G401 (cell line): ENCODE measurements at places on chromosomes 12 and 14.

GRCh38 chr12:40034712-40035111 is 71.2 kb downstream of the SLC2A13 start:
- DNase-seq = no peak

GRCh38 chr14:71460091-71460490 is 472.1 kb upstream of the RGS6 start:
- DNase-seq = no peak

- no peak for DNase-seq
These were observed 15.8 kb upstream of the HVCN1 start for GRCh38 chr12:110704750-110705149.

DNA sequence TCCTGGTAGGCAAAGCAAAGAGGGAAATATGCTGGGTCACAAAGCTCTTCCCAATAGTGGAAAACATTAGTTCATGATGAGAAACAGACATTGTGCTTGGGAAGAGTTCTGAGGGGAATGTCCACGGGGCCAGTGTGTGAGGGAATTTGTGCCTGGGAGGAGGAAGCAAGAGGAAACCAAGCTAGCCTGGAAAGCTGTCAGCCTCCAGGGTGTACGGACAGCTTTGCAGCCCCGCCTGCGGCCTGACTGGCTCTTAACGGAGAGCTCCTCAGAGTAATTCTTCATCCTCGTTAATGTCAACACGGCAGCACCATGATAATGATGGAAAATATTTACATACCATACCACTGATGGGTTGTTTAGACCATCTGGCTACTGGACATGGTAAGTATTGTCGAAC is 32.4 kb downstream of the PITPNM2 start:
- no peak for DNase-seq

- DNase-seq = no peak
These were observed 187.3 kb downstream of the CHST11 start for GRCh38 chr12:104643819-104644669.

DNA sequence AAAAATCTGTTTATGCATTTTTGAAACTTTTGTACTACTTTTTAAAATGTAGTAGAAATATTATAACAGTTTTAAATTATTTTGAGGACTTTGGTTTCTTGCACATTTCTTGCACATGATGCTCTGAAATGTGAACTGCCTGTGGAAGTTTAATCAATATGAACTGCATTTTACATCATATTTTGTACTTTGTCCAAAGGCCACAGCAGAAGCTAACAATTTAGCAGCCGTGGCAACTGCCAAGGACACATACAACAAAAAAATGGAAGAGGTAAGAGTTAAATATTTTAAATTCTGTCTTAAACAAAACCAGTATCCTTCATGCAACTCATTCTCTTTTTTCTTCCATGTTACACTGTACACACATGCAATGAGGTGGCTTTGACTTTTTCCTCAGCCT is 45.1 kb downstream of the SAV1 start:
- no peak for DNase-seq

DNA sequence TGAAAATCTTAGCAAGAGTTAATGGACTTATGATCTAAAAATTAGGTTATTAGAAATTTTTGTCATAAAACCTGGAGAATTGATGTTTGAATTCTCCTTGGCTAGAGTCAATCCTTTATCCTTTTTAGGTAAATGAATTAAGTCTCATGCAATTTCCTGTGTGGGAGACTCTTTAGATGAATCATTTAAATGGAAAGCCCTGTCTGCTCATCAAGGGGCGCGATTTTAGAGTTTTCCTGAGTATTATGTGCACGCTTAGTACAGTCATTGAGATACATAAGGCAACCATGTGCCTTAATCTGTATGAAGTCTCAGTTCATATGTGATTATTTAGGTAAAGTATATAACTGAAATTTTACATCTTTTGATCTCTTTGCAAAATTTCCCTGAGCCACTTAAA is 974.7 kb downstream of the NRXN3 start:
- no peak for DNase-seq

DNA sequence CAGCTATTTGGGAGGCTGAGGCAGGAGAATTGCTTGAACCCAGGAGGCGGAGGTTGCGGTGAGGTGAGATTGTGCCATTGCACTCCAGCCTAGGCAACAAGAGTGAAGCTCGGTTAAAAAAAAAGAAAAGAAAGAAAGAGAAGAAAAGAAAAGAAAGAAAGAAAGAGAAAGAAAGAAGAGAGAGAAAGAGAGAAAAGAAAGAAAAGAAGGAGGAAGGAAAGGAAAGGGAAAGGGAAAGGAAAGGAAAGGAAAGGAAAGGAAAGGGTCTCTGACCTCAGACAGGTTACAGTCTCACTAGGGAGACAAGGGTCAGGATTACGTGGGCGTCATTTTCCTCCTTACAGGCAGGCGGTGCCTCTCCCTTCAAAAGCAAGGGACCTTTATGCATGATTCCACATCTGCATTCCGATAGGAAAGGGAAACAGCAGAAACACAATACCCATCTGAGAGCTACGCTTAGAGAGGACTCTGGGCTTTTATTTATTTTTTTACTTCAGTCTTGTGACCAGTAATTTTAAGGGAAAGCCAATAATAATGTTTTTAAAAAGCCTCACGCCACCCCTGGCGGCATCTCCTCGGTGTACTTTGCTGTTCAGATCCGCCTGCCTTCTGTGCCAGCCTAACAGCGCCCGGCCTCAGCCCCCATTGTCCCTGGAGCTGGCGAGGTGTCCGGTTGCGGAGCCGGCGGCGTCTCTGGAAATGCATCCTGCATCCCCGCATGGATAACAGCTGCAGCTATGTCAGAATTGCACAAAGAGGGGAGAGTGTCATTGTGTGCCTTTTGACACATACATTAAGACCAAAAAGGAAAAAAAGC is 945 bp upstream of the HIP1R start:
- peak; percentile 58 for DNase-seq

DNA sequence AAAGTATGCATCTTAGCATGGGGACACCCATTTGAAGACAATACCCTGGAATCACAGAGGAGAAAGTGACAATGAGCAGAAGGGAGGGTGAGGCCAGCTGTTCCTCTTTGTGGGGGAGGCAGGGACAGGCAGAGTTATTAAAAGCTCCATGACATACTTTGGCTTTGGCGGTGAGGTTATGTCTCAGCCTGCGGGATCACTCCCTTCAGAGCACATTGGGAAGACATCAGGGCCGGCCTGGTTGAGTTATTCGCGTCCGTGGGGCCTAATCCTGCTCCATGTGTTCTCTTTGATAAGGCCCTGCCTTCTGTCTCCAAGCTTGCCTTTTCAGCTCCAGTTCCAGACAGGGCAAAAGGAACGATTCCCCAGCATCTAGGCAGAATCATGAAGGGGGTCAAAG is 98.8 kb upstream of the NTF3 start:
- DNase-seq = no peak

- no peak for DNase-seq
These were observed 47.4 kb downstream of the SUSD6 start for GRCh38 chr14:69658664-69659261.

GRCh38 chr14:99520571-99521081 is 39.4 kb downstream of the CCNK start:
- no peak for DNase-seq

GRCh38 chr12:124837958-124838803 is 25.5 kb downstream of the SCARB1 start:
- peak; percentile 98 for DNase-seq

GRCh38 chr12:2456122-2456812 is 338.5 kb upstream of the FKBP4 start:
- no peak for DNase-seq

GRCh38 chr12:46174919-46175318 is 93.9 kb downstream of the SLC38A1 start:
- DNase-seq = no peak

- no peak for DNase-seq
These were observed 472.6 kb upstream of the ATP2B1 start for GRCh38 chr12:90181216-90181615.

GRCh38 chr12:2384029-2384386 is 331.2 kb downstream of the CACNA1C start:
- no peak for DNase-seq

GRCh38 chr14:94548999-94549985 is 11.9 kb upstream of the SERPINA4 start:
- peak; percentile 12 for DNase-seq

GRCh38 chr12:74166096-74166495 is 371.5 kb upstream of the ATXN7L3B start:
- no peak for DNase-seq

DNA sequence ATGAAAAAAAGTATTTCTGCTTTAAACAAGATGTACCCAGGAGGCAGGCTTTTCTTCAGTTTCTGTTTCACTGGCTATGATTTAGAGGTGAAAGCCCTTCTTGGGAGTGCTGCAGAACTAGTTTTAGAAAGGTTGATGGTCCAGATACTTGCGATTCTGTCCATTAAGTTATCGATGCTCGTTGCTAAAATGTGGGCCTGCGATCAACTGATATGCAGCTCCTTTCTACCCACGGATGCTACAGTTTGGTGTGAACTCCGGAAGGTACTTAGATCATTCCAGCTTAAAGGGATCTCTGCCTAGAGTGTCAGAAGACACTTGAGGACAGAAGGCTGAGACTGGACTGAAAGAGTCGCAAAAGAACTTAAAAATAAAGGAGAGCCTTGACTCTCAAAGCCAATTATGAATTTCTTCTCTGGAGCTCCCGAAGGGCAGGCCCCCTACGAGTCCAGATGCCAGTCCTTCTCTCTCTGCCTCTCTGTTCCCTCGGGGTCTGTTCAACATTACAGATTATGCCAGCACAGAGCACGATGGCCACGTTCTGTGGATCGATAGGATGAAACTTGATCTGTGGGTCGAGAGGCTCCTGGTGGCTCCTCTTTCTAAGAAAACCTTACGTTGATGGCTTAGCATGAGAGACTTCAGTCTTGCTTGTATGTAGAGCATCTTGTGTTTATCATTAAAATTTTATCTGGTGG is 40.0 kb downstream of the FBXW8 start:
- DNase-seq = no peak

- no peak for DNase-seq
These were observed 50.1 kb downstream of the ZC3H14 start for GRCh38 chr14:88612981-88613380.

DNA sequence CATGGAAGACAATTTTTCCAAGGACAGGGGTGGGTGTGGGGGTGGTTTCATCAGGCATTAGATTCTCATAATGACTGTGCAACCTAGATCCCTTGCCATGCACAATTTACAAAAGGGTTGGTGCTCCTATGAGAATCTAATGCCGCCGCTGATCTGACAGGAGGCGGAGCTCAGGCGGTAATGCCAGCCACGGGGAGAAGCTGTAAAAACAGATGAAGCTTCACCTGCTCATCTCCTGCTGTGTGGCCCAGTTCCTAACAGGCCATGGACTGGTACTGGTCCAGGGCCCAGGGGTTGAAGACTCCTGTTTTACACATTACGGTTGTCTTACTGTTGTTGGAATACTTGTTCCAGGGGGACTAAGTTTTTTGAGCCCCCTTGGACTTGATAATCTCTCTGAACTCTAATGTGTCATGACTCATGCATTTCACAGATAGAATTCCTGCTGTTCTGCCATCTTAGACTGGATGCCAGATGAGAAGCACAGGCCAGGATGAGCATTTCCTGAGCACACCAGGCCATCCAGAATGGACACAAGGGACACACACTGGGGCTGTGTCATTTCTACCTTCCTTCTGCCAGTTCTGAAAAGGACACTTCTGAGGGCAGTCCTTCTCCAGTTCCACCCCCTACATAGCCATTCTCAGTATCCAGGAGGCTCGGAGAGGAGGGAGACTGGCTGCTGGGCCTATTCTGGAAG is 5.8 kb downstream of the PLEKHD1 start:
- DNase-seq = peak; percentile 51

DNA sequence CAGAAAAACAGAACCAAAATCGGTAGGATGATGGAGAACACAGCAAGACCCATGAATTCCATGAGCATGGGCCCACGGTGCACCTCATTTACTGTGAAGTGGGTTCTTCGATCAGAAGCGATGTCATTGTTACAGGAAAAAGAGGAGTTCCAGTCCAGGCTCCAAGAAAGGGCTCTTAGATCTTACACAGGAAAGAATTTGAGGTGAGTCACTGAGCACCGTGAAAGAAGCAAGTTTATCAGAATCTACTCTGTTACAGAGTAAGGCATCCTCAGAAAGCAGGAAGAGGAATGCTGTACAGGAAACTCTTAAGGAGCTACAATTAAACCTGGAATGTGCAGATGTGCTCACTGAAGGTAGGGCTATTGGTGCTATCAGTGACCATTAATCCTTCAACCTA is 11.6 kb upstream of the CHFR start:
- no peak for DNase-seq

DNA sequence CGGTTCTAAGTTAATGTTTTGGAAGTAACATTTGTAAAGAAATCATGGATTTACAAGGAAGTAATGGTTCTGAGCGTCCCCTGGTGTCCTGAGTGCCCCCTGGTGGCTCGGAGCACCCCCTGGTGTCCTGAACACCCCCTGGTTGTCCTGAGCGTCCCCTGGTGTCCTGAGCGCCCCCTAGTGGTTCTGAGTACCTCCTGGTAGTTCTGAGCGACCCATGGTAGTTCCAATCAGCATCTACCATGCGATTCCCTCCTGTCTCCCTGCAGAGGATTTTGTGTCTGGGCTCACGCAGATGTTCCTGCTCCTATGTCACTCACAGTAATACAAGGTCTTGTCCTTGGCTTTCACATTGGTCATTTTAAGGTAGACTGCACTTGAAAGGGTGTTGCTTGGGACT is 1352.9 kb downstream of the TMEM121 start:
- DNase-seq = no peak

- no peak for DNase-seq
These were observed 210.2 kb downstream of the KCNC2 start for GRCh38 chr12:74999474-74999873.

GRCh38 chr14:57268161-57269069 is at the start of the genes AP5M1 and EXOC5:
AP5M1 (plus strand) TSS chr14:57268971; CDS start chr14:57269315, 344 bp downstream.
EXOC5 (minus strand) TSS chr14:57268905; CDS start chr14:57268648, 257 bp downstream.
- peak; percentile 93 for DNase-seq

GRCh38 chr12:28794211-28794610 is 354.9 kb upstream of the FAR2 start:
- no peak for DNase-seq

- DNase-seq = no peak
These were observed 312 bp downstream of the CDCA3 start for GRCh38 chr12:6850796-6851152.

DNA sequence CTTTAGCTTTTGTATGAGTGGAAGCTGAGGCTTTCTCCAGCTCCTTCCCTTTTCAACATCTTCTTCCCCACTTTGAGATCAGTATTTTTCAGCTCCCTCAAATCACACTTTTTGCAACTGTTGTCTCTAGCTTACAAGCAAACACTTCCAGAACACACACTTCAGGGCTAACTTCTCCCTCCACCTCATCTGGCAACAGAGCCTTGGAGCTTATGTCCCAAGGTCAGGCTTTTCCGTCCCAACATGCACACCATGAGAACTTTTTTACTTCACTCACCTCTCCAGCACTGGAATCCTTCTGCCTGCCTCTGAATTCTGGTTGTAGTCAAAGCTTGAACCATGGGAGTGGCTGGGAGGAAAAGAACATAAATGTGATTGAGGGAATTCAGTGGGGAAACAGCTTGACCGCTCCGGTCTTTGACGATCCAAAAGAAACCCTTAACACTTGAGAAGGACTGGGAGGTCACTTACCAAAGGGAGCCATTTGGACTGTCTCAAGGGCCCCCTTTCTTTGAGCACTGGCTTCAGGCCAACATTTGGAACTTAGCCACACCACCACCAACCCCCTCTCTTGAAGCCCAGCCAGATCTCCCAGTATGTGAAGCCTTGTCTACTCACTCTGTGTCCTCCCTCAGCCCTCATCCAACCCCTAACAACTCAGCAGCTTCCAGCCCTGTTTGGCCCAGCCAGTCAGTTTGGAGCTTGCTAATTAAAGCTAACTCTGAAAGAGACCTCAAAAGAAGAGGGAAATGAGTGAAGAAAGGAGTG is 3.9 kb upstream of the BLOC1S1 start:
- no peak for DNase-seq

- DNase-seq = peak; percentile 65
These were observed 3.6 kb downstream of the TNS2 start for GRCh38 chr12:53053218-53054111.
